ENCODE measurements at places on chromosomes 5 and 9.

DNA sequence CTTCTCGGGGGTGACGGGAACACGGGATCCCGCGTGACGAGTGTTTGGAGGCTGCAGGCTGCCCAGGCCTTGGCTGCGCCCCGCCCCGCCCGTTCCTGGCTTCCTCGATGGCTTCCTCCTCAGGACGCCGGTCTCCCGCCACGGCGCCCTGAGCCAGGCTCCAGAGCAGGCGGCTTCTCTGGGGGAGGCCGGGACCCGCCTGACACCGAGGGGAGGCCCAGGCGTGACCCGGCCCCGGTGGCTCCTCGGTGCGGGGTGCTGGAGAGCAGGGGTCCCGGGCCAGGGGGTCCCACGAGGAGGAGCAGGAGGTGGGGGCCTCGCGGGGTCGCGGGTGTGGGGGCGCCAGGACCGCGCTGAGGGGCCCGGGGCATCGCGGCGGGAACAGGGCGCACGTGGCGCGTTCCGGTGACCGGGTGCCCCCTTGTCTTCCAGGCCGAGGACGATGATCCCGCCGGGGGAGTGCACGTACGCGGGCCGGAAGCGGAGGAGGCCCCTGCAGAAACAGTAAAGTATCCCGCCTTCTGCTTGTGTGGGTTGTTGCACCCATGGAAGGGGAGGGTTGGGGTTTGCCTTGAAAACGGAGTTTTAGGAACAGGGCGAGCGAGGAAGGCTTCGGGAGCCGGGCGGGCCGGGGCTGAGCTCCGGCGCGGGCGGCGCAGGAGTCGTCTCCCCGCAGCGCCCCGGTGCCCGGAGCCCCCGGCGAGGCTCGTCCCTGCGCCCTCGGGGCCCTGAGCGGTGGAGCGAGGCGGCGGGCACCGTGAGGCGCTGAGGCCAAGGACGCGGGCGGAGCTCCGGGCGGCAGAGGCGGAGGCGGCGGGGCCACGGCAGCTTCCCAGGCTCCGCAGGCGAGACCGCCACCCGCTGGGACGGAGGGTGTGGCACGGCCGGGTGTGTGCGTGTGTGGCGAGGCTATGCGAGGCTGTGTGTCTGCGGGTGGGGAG is 22.2 kb downstream of the AHRR start:
- DNase-seq: no peak

DNA sequence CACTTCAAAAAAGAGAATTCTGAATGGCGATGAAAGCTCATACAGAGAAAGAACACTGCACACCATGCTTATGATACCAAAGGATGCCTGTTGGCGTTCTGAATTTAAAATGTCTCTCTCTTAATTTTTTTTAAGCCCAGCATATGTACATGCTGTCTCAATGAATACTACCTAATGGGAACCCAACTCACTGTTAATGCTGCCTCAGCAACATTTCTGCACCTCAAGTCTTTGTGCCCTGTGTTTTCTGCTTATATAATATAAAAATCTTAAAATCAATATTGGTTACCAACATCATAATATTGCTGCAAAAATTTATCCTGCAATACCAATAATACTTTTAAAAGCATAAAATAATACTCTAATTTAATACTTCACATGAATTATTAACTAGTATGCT is 44.1 kb upstream of the POU5F2 start:
- DNase-seq: no peak

- no peak for DNase-seq
Measured at GRCh38 chr9:16422114-16422513, 448.4 kb downstream of the BNC2 start.

DNA sequence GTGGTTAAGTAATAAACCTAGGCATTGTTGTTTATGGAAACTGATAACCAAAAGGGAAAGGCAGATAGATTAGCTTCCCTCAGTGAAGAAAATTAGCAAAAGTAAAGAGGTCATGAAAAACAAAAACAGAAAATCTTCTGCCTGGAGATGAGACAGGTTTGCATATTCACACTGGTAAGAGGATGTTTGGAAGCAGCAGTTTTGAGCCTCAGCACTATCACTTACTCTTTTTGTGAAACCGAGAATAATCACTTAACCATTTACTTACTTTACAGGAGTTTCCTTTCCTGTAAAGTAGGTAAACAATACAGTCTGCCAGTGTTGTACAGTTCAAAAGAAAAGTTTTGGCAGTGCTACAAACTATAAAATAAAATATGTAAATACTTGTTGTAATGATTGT is 35.5 kb upstream of the EMB start:
- DNase-seq: no peak

DNA sequence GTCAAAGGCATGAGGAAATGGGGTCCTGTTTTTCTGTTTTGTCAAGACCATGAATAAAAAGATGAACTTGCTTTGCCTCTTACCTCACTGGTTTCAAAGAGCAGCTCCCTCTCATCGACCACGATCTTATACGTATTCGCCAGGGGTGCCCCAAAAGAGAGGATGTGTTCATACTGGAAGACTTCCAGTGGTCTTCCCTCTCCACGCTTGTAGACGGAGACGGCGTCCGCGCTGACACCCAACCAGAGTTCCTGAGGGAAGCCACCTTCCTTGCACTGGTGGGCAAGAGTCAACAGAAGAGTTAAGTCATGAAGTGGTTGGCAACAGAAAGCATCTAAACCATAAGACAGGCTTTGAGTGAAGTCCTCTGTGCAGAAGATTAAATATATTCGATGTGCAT is 51.4 kb upstream of the RETREG1 start:
- DNase-seq: no peak

GRCh38 chr9:129458663-129459546 is 162.0 kb downstream of the C9orf50 start:
- peak; percentile 48 for DNase-seq

All from NCI-H1105 (cell line).